Gastroesophageal sphincter (tissue), 4 donors: ENCODE measurements at places on chromosomes 7 and 10.

- H3K27me3 ChIP-seq: no peaks in the 10 kb centered on the region
- H3K4me3 ChIP-seq: no peak overlapping the region
- no peak for ATAC-seq
- H3K36me3 ChIP-seq: no peaks in the 10 kb centered on the region
- no peaks in the 10 kb centered on the region for H3K4me1 ChIP-seq
- H3K27ac ChIP-seq: no peak overlapping the region
These were observed 77.5 kb upstream of the SORCS3 start for GRCh38 chr10:104563548-104563947.

- no peaks in the 10 kb centered on the region for H3K36me3 ChIP-seq
- no peaks in the 10 kb centered on the region for H3K4me1 ChIP-seq
- no peak overlapping the region for H3K27ac ChIP-seq
- peak; percentile 25 for ATAC-seq
- no peak overlapping the region for H3K4me3 ChIP-seq
These were observed 655.9 kb upstream of the IGFBP3 start for GRCh38 chr7:46576950-46577349.

DNA sequence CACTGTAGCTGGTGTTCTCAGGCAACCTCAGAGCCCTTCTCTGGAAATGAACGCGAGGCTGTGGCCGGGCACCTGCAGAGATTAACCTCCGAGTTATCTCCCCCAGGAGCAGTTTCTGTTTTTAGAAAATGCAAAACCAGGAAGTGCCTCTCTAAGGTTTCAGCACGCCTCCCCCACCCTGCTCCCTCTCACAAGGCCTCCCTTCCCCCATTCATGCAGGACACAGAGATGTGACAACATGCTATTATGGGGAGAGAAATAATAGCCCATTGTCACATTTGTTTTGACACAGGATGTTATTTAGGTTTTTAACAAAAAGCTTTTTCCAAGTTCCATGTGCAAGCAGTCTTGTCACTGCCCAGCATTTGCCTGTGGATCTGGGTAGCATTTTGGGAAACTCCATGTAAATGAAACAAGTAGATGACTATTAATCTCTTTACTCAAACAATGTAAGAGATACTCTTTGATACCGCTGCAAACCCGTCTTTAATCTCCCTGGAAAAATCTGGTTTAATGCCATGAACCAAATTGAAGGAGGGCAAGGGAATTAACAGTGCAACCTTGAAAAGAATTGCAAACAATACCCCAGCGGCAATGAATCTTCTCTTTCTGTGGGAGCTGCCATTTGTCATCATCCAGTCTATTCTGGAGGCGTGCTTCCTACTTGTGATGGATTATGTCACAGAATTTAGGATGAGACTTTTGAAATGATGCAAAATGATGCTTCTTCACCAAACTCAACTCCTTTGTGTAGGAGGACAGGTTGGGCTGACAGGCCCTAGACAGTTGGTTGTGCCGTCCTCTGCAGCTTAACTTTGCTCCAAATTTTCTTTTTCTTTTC is 86.5 kb upstream of the NMT2 start:
- H3K36me3 ChIP-seq: peaks cover 18% of the 10 kb centered on the region
- peak overlapping the region; percentile 21 for H3K4me3 ChIP-seq
- H3K27ac ChIP-seq: no peak overlapping the region
- ATAC-seq: no peak
- H3K4me1 ChIP-seq: no peaks in the 10 kb centered on the region
- no peaks in the 10 kb centered on the region for H3K27me3 ChIP-seq

DNA sequence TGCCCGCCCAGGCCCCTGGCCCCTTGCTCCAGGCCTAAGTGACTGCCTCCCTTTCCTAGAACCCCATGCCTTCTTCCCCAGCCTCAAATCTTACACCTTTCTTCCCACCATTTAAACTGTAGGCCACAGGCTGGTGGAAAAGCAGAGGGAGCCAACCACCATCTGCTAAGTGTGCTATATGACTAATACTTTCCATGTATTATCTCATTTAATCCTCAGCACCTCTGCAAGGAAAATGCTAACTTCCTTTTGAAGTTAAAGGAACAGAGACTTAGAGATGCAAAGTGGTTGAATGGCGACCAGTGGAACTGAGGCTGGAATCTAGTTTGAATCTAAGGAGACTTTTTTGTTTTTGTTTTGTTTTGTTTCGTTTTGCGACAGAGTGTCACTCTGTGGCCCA is 17.8 kb upstream of the MTPAP start:
- H3K36me3 ChIP-seq: no peaks in the 10 kb centered on the region
- H3K27ac ChIP-seq: no peak overlapping the region
- no peak overlapping the region for H3K4me3 ChIP-seq
